ENCODE measurements at places on chromosomes 1 and 21. TPM values are rescaled to one million over a fixed set of nuclear protein-coding genes. Genes with fewer than 3 reads are reported as not detected.

GRCh38 chr1:229664133-229664689 lies 38.2 kb downstream of the URB2 start:
- DNase-seq, result no peak

The AADACL3 gene
- total RNA-seq, result not detected

DNA sequence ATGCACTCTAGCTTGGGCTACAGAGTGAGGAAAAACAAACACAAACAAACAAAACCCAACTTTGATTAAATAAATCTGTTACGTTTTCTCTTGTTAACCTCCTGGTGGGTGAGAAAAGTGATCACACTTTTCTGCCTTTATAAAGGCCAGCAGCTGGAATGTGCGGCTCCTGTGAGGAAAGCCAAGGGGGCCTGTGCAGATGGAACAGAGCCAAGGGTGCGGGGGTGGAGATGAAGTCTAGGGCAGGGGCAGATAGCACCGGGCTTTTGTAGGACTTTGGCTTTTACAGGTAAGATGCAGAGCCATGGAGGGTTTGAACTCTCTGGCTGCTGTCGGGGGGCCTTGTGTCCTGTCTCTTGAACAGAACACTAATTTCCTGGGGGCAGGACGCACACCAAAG lies 40.7 kb upstream of the GPR37L1 start:
- DNase-seq, result no peak

DNA sequence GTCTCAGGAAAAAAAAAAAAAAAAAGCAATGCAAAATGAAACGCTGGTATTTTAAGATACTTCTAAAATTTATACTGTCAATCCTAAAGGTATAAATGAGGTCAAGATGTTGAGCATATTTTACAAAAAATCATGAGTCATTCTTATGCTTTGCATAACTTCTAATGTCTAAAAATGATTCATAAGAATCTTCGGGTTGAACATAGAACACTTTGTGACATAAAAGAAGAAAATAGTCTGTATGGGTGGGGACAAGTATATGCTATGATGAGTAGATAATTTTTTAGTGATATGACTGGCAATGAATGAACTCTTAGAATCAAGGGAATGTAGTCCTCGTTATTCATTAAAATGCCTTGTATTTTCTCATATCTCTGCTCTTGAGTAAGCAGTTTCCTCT lies 416.9 kb upstream of the USP24 start:
- DNase-seq, result no peak

GRCh38 chr1:22747021-22747734 lies 36.5 kb downstream of the EPHB2 start:
- peak; percentile 88 for DNase-seq

The TDRD5 gene
- not detected for total RNA-seq

The SLAMF6 gene
- total RNA-seq, result not detected

GRCh38 chr1:23751815-23752200 lies 8.5 kb downstream of the ELOA start:
- DNase-seq, result no peak

The AGMAT gene
- total RNA-seq, result 0.10 TPM

- DNase-seq, result no peak
These were observed 34.0 kb downstream of the FOXO6 start for GRCh38 chr1:41394959-41395956.

DNA sequence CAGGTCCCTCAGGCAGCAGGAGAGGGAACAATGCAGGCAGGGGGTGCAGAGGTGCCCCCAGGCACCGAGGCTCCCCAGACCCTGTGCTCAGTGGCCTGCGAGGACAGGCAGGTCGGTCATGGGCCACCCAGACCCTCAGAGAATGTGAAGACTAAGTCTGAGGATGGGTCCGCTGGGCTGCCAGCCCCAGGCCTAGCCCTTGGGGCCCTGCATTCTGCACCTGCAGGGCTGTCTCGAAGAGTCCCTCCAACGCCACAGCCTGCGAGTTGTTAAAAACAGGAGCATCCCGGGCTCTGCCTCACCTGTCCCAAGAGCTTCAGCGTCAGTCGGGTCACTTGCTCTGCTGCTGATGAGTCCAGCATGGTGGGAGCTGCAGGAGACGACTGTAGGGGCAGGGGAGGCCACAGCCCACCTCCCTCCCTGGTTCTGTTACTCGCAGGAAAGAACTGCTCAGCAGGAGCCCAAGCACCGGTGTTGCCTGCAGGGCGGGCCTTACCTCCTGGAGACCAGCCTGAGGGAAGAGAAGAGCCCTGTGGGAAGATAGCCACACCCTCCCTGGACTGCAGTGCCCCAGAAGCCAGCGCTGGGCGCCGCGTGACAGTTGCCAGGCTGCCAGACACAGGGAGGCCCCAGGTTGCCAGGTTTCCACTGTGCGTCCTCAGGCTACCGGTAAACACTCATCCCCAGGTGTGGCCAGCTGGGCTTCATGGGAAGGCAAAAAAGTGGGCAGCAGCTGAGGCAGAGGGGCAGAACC lies 5.8 kb downstream of the C21orf58 start:
- DNase-seq, result peak; percentile 44

The TUT4 gene
- total RNA-seq, result 9.4 TPM

The SEC16B gene
- 25.5 TPM for total RNA-seq

The CENPS gene
- 45.0 TPM for total RNA-seq

DNA sequence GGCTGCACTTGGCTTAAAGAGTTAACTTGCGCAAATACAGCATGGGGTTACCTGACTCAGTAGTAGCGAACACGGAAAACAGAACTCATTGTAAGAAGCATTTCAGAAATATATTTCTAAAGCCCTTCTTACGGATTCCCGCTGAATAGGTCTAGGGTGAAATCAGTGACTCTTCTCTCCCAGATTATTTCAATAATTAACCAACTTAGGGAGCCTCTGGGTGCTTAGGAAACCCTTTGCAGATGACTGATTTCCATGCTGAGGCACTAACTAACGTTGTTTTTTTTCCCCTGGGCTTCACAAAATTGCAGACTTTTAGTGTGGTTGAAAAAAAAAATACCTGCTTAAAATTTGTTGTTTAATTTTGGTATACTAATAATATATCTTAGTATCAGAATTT lies 40.3 kb downstream of the BTG3 start:
- DNase-seq, result peak; percentile 11

The FOXJ3 gene
- total RNA-seq, result 22.6 TPM

GRCh38 chr1:186930238-186930637 lies 101.5 kb downstream of the PLA2G4A start:
- DNase-seq, result no peak

GRCh38 chr1:198157847-198158725 lies 1.3 kb downstream of the NEK7 start:
- DNase-seq, result no peak

The CADM3 gene
- total RNA-seq, result 0.07 TPM

- no peak for DNase-seq
These were observed 691.3 kb upstream of the CXADR start for GRCh38 chr21:16821588-16821987.

Data from Caki2 (cell line).